ENCODE measurements at places on chromosomes 2 and 18. TPM values are rescaled to one million over a fixed set of nuclear protein-coding genes. Genes with fewer than 3 reads are reported as not detected.

GRCh38 chr2:154673694-154674093 lies 24.8 kb upstream of the KCNJ3 start:
- H3K27me3 ChIP-seq: no peaks in the 10 kb centered on the region
- H3K36me3 ChIP-seq: no peaks in the 10 kb centered on the region
- no peak overlapping the region for H3K4me3 ChIP-seq
- no peaks in the 10 kb centered on the region for H3K4me1 ChIP-seq
- no peak overlapping the region for H3K27ac ChIP-seq

- no peaks in the 10 kb centered on the region for H3K27me3 ChIP-seq
- no peak for DNase-seq
These were observed 28.4 kb downstream of the CLIP4 start for GRCh38 chr2:29143657-29144056.

GRCh38 chr2:10551496-10551895 lies 103.4 kb upstream of the ODC1 start:
- no peaks in the 10 kb centered on the region for H3K27me3 ChIP-seq
- DNase-seq: no peak
- no peak overlapping the region for H3K4me3 ChIP-seq
- no peak overlapping the region for H3K27ac ChIP-seq
- H3K4me1 ChIP-seq: peaks cover 3% of the 10 kb centered on the region

GRCh38 chr2:61091485-61091884 lies 25.8 kb downstream of the SANBR start:
- H3K4me3 ChIP-seq: no peak overlapping the region
- no peaks in the 10 kb centered on the region for H3K36me3 ChIP-seq

The BMP10 gene
- total RNA-seq: not detected
